HCEC 1CT (cell line): ENCODE measurements at places on chromosomes 2 and 18.

DNA sequence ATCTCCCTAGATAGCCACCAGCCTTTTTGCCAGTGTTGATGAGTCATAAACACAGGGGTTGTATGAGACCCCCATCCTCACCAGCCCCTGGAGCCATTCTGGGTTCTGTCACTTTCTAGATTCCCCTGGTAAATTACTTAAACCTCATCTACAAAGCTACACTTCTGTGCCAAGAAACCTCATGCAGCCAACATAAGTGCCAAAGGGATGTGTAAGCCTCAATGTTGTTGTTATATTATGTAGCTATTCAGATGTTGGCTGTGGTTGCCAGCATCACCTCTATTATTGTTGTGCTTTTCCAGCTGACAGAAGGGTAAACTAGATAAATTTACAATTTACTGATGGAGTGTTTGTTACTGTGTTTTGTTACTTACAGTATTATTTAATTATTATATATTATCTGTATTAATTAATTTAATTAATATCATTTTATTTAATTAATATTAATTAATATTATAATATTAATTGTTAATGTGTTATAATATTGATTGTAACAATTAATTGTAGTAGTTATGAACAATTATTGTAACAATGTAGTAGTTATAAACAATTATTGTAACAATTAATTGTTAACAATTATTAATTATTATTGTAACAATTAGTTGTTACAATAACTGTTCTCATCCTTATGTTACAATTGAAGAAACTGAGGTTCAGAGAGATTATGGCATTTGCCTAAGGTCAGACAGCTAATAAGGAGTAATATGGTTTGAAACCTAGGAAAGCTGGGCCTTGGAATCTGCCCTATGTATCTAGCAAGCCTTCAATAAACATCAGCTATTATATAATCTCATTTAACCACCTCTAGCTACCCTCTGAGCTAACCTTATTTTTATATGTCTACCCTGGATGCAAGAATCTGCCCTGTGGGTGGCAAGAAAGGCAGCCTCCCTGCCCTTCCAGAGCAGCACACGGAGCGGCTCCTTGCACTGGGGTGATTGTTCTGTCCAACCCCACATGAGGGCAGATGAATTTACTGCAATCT, 36.1 kb downstream of the PSTPIP2 start:
- no peak for DNase-seq

DNA sequence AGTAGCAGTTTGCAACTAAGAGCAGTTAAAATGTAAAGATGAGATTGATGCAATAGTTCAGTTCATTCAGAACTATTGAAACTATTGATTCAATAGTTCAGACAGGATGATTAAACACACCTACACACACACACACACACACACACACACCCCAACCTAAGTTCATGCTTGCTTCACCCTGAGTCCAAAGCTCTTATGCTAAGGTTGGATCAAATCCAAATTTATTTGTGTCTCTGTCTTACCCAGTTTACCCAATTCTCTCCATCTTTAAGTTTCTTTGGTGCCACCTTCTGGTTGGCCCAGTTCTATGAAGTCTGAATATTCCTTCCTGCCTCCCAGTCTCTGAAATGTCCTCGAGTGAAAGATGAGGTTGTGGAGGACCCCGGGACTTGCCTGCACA, 5.1 kb downstream of the SERPINB8 start:
- DNase-seq: peak; percentile 61

- no peak for DNase-seq
Observed at GRCh38 chr18:28541276-28541930, 364.5 kb upstream of the CDH2 start.

DNA sequence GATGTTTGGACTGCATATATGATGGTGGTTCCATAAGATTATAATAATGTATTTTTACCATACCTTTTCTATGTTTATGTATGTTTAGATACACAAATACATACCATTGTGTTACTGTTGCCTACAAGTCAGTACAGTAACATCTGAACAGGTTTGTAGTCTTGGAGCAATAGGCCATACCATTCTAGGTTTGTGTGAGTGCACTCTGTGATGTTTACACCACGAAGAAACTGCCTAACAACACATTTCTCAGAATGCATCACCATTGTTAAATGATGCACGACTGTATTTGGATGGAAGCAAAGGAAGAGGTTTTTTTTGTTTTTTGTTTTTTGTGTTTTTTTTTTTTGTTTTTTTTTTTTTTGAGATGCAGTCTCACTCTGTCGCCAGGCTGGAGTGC, 9.5 kb downstream of the DUSP19 start:
- DNase-seq: no peak

- DNase-seq: no peak
Observed at GRCh38 chr2:80363791-80364349, 59.3 kb upstream of the LRRTM1 start.

DNA sequence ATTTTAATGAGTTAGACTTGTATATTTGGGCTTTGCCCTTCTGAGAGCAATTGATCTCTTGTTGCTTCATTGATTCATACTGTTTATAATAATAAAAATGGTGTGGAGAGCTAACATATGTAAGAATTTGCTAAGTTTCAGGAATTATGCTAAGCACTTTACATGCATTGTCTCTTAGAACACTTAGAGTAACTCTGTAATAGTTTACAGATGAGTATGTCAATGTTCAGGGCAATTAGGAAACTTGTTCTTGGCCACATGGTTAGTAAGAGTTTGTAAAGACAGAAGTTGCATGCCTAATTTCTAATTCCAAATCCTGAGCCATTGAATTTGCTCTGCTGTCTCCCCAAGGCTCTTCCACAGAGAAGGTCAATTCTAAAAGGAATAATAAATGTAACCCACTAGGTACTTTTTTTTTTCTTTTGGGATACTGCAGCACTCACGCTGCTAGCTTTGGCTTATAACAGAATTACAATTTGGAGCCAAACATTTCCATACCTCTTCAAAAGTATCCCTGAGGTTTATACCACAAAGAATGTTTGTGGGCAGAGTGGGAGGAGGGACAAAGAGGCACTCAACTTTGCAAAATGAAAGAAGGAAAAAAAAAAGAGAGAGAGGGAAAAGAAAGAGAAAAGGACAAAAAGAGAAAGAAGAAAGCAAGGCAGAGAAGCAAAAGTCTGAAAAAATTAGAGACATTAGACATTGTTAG, 232.4 kb downstream of the CALCRL start:
- peak; percentile 16 for DNase-seq

GRCh38 chr18:57624988-57625387, 3.4 kb upstream of the NARS1 start:
- DNase-seq: peak; percentile 51

DNA sequence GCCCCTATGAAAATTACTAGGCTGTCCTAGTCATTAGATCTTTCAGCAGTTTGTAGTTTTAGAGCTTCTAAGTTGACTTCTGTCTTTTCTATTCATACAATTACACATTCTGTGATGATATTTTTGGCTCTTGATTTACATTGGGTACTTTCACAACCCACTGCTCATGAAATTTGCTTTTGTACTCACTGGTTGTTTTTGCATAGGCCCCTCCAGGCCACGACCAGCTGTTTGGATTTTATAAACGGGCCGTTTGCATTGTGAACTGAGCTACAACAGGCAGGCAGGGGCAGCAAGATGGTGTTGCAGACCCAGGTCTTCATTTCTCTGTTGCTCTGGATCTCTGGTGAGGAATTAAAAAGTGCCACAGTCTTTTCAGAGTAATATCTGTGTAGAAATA, 193.8 kb downstream of the RPIA start:
- DNase-seq: no peak

DNA sequence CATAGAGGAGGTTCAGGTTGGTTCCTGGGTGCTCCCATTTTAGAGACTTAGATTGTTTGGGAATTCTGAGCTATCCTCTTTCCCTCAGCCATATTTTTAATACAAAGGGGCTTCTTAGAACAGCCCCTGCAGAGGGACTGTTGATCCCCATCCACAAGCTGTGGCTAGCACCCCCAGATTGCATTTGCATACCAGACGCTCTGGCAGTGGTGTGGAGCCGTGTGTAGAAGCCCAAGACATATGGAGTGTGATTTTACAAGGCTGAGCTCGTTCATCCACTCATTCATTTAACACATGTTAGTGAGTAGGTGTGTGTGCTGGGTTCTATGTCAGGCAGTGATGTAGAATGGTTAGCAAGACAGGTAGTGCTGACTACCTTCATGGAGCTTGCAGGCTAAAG, 166.7 kb upstream of the BOD1L2 start:
- DNase-seq: no peak

DNA sequence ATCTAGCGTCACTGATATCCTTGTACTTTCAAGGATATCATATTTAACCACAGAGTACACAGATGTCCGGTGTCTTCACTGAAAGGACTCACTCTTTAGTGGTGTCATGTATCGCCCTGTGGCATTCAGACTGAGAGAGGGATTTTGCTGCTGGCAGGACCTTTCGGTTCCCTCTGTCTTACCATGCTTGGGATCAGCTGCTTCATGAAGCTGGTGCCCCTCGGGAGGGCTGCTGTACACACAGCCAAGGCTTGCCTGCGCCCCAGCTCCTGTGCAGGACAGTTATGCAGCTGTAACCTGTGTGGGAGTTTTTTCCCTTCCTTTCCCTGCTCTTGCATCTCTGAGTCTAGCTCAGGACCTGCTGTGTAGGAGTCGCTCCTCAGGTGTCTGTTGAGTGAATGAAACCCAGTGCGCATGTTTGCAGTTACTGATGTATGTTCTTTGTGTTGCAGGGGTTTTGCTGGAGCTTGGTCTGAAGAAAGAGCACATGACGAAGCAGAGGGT, 64.4 kb downstream of the GREB1 start:
- DNase-seq: no peak

GRCh38 chr2:121030523-121030922, 254.5 kb downstream of the TFCP2L1 start:
- no peak for DNase-seq

- DNase-seq: peak; percentile 78
Observed at GRCh38 chr2:191758518-191759507, 80.9 kb downstream of the NABP1 start.

GRCh38 chr2:169114056-169114455, 44.7 kb downstream of the DHRS9 start:
- DNase-seq: no peak

DNA sequence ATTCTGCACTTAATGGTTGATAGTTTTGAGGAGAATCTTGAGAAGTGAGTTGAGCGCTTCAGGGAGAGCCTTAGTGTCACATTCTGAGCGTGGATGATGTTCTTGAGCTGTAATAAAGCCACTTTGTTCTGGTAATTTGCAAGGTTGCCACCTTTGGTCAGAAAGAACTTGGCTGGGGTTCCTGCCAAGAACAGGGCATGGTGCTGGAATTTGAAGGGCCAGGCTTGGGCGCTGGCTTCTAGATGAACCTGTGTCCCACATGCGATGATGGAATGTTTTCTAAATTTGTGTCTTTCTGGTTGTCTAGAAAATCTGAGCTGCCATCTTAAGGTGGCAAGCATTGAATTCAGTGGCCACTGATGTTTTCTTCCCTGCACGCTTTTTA, 124.1 kb upstream of the EML6 start:
- no peak for DNase-seq

- DNase-seq: no peak
Observed at GRCh38 chr2:53450923-53451322, 316.7 kb upstream of the CHAC2 start.

DNA sequence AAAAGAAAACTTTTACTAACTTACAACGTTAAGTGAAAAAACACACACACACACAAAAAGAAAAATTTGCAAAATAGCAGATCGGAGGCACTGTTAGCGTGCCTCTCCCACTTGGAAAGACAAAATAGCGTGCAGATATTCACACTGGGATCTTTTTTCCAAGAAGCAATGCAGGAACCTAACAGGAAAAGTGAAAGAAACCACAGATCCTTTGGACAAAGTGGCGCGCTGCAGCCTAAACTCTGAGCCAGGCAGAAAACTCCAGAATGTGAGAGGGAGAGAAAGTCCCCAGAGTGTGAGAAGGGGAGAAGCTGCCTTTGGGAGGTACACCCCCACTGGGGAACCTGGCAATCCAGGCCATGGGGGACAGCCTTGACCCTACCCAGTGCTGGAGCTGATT, 70.7 kb upstream of the SERPINE2 start:
- DNase-seq: no peak

DNA sequence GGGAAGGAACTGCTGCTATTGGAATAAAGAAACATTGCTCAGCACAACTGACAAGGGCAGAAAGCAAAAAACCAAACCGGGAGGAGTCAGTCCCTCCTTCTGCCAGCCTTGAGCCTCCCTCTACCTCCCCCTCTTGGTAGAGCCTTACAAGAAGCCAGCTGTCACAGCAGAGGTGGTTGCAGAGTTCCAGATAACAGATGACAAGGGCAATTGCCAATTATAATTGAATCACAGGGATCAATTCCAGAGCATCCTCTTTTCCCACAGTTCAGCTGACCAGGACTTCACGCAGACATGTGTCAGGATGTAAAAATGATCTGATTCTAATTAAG, 548.2 kb upstream of the LRRTM1 start:
- no peak for DNase-seq

DNA sequence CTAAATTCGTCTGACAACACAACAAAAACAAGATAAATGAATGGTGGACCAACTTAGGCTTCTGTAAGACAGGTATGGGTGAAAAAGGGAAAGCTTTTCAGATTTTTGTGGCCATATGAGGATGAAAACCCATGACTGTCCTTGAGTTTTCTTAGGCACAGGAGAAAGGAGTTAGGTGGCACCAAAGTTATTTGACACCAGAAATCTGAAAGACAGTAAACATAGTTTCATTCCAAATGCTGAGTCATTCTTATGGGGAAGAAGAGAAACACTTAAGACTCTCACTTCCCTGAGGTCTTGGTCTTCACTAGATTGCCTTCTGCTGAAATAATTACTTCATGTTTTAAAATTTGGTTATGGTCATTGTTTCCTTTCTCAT, 5.2 kb upstream of the GPD2 start:
- peak; percentile 71 for DNase-seq

DNA sequence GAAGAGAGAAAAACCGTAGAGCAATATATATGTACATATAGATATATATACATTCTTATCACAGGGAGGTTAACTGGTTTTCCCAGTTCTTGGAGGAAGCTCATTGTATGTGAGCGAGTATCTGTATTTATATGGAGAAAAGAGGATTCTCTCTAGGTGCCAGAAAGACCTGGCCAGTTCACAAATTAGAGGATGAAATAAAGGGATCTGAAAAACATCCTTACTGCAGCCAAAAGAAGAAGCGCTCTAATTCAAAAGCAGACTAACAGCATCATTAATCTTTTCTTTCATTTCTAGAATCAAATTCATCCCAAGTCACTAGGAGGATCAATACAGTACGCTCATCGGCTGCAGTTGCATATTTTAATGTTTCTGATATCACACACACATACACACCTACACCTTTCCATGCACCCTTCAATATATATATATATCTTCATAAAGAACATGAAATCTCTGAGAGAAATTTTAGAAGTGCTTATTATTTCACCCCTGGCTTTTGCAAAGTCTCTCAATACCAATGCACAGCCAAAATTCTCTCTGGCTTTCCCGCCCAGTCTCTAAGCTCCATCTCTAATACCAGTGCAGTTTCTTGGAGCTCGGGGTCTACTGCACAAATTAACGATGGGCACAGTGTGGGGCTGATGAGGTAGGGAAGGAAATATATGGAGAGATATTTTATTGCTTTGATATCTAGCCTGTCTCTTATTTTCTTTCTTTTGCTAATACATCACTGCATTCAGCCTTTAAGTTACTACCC, 731 bp downstream of the NRXN1 start:
- DNase-seq: no peak
